ENCODE measurements at places on chromosomes 12 and 14.

DNA sequence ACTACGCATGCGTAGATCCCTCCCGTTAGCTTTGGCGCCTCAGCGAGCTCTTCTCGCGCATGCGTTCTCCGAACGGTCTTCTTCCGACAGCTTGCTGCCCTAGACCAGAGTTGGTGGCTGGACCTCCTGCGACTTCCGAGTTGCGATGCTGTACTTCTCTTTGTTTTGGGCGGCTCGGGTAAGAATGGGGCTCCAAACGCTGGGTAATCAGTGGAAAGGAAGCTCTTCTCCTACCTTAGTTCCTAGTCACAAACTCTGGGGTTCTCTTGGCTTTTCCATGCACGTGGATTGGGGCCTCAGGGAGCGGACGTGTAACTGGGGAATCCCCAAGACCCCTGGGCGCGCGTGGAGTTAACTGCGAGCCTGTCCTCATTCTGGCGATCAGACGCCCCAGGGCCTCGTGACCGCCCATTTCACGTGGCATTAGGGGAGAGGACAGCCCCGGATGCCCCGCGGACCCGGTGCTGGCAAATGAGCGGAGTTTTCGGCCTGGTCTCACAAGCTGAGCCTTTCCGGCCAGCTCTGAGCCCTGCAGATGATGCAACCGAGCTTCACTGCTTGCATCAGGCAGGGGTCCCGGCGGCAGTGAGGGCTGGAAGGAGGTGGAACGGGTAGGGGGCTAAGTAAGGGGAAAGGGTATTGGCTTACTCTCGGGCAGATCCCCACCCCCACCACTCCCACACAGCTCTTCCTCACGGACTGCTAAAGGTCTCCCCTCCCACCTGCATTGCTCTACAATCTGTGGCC is at the start of gene SHMT2:
SHMT2 (plus strand) TSS at position 78 of the 747 bp plus-strand sequence; CDS start at position 146, 68 bp downstream.
- DNase-seq, result peak; percentile 95

GRCh38 chr12:578748-579419 is 84.4 kb downstream of the NINJ2 start:
- no peak for DNase-seq

DNA sequence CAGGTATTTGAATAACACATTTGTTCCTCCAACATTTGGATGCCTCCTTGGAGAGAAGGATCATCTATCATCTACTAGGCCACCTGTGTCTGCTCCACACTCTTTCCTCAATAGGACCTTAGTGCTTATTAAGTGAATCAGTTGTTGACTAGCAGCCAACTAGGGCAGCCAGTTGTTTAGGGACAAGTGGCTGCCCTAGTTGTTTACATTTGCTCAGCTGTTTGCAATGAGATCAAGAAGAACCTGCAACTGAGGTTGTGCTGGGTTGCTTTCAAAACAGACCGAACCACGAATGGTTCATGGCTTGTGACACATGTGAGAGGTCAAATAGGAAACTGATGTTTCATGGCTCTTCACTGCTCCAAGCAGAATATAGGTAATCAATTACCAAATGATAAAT is 53.8 kb downstream of the TMCC3 start:
- DNase-seq, result peak; percentile 61

DNA sequence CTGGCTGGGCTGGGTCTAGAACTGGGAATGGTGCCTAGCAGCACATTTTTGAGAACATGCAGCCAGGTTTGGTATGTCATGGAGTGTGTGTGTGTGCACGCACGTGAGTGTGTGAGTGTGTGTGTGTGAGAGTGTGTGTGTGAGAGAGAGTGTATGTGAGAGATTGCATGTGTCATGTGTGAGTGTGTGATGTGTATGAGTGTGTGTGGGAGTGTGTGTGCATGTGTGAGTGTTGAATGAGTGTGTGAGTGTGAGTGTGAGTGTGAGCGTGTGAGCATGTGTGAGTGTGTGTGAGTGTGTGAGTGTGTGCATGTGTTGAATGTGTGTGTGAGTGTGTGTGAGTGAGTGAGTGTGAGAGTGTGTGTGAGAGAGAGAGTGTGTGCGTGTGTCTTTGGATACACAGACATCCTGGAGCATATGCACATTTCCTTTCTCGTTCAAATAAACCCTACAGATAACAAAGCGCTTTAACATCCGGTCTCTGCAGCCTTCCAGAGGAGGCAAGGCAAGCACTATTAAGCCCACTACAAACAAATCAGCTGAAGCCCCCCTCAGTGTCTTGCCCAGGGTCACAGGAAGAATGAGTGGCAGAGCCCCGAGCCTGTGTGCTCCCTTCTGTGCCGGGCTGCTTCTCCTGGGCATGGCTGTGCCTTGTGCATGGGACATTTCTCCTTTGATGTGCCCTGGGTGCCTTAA is 108.7 kb upstream of the ETV6 start:
- no peak for DNase-seq

DNA sequence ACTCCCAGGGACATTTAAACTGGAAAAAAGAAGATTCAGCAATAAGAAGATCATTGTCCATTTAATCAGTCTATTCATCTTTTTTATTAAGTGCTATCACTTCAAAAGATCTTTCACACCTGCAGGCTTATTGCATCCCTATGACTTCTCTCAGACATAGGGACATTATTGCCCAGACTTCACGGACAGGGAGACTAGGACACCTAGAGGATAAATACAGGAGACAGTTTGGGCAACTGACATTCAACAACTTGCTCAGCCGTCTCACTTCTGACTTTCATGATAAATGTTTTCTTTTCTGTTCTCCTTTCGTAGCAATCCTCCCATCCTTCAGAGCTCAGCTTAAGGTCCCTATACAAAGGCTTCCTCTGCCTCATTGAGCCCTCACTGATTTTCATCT is 84.3 kb downstream of the TMEM30B start:
- no peak for DNase-seq

DNA sequence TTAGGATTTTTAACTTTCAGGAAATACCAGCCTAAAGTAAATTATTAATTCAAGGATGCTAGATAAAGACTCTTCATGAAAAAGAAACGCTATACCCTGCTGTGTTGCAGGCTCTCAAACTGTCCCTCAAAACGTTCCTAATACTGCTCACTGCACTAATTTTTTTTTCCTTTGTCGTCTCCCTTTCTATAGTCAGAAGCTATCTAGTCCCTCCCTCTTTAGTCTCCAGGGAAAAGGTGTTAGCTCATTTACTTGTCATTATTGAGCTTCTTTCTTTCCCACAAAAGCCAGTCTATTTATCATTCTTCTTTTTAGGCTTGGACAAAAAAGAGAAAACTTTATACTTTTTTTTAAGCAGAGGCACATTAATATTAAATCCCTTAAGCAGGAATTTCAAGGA is 30.3 kb upstream of the INSM2 start:
- DNase-seq, result no peak

- no peak for DNase-seq
These were observed 41.8 kb downstream of the SMOC1 start for GRCh38 chr14:69921052-69921451.

GRCh38 chr12:29530436-29530835 is 33.0 kb upstream of the OVCH1 start:
- DNase-seq, result no peak

DNA sequence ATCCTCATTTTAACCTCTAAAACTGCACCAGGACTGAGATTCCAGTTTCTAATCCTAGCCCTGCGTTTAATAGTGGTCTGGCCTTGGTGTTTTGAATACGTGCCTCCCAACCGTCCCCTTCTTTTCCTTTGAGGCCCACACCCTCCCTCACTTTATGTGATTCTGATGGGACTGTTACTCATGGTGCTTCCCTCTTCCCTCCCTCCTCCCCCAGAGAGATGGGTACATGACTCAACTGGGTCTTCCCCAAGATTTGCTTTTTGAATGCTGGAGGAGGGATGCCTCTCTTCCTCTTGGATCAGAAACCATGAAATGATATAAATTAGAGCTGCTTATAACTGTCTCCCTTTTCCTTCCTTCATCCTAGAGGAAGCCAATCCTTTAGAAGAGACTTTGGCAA is 8.2 kb upstream of the PPP2R5E start:
- DNase-seq, result no peak

DNA sequence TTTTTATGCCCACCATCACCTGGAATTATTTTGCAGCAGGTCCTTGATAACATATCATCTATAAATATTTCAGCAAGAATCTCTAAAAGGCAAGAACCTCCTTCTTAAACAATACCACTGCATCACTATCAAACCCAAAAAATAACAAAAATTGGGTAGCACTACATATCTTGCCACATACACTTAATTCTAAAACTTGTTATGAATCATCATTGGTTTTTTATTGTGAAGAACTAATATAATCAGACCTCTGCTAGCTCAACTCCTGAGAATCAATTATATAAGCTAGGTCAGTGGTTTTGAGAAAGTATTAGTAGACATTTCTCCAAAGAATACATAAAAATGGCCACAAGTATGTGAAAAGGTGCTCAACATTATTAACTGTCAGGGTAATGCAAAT is 23.8 kb downstream of the SLC38A1 start:
- no peak for DNase-seq

GRCh38 chr14:73712540-73713180 is 1.5 kb downstream of the PNMA1 start:
- DNase-seq, result no peak

DNA sequence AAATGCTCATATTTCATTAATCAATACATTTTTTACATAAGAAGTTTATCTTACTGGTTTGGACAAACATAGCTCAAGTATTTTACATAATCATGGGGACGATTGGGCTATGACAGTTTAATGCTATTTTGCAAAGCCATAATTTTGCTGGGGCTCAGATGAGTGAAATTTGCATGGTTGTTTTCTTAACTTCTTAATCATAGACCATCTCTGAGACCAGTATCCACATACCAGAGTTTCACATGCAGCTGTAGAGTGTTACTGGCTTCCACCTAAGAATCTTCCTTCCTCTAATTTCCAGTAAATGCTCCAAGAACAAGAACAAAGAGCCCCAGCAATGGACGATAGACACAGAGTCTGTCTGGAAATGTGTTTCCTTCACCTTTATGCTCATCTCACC is 303.0 kb upstream of the TMEM132C start:
- DNase-seq, result no peak

- no peak for DNase-seq
These were observed 152.6 kb downstream of the DERA start for GRCh38 chr12:16063726-16064125.

DNA sequence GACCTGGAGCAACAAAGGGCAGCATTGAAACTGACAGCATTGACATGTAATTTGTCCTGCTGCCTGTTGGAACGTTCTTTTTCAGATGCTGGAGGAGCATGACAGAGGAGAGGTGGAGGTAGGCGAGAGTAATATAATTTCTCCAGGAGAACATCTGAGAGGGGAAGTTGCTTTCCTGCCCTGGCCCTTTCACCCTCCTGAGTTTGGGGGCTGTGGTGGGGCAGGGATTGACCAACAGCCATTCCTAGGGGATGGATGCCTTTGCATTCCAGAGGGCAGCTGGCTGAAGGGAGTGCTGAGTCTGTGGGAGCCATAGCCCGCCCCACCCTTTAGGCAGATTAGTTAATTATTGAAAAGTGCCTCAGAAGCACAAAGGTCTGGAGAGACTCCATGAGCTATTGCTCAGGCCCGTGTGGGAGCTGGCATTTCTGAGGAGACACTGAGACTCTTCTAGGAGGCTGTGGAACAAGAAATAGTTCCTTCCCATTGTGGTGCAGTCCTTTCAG is 73.5 kb downstream of the ARF6 start:
- DNase-seq, result no peak

- DNase-seq, result no peak
These were observed 48.7 kb downstream of the DLK1 start for GRCh38 chr14:100775351-100775830.

- DNase-seq, result no peak
These were observed 32.9 kb downstream of the RPS6KA5 start for GRCh38 chr14:91027561-91027960.

DNA sequence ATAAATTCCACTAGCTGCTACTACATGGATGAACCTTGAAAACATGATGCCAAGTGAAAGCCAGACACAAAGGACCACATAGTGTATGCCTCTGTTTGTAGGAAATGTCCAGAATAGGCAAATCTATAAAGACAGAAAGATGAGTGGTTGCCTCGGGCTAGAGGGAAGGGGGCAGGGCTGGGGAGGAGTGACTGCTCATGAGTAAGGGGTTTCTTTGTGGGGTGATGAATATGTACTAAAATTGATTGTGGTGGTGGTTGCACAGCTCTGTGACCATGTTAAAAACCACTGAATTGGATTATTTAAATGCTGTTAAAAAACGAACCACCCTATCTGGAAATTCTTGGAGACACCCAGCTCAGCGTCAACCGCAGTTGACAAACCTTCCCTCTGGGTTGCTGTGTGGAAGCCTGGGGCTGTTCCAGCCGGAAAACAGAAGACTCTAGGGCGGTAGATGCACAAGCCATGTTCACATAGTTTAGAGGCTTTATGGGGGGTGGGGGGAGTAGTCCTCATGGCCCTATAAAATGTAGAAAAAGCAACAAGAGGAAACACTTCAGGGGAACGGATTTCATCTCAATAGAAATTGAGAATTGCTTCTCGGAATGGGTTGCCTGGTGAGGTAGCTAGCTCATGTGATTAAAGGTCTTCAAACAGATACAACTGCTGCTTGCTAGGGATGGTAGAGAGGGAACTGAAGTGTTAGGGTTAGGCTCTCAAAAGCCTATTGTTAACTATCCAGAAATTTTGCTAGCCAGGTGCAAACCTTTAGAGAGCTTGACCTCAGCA is 29.4 kb downstream of the RIN3 start:
- DNase-seq, result no peak

GRCh38 chr14:68527329-68527851 is 265.5 kb downstream of the ZFP36L1 start:
- DNase-seq, result no peak

DNA sequence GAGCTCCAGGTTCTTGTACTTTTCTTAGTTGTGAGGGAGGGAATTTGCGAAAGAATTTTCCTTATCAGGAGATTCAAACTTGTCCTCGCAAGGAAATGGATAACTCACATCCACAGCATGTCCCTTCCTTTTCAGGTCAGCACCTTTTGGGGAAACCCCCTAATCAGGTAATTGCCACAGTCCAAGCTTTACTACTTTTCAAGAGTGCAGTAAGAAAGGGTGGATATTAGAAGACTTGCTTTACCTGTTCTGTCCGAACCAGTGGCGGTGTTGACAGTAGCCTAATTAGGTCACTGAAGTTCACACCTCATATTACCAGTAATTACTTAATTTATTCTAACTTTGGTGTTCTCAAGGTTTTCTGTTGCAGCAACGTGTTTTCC is 6.7 kb upstream of the C12orf50 start:
- DNase-seq, result no peak

- DNase-seq, result peak; percentile 75
These were observed 48.5 kb upstream of the OR5AU1 start for GRCh38 chr14:21204167-21205025.

- DNase-seq, result no peak
These were observed 35.8 kb downstream of the FLVCR2 start for GRCh38 chr14:75614179-75614578.

GRCh38 chr12:1575408-1576401 is 18.7 kb downstream of the FBXL14 start:
- peak; percentile 18 for DNase-seq

All from thyroid gland (tissue), 4 donors.